ENCODE measurements at places on chromosomes 4 and X.

GRCh38 chrX:19182785-19183184 lies 60.5 kb upstream of the ADGRG2 start:
- DNase-seq, result no peak

GRCh38 chr4:150439451-150439933 lies 142.5 kb upstream of the MAB21L2 start:
- no peak for DNase-seq

GRCh38 chr4:123246085-123246484 lies 150.5 kb upstream of the SPRY1 start:
- no peak for DNase-seq

DNA sequence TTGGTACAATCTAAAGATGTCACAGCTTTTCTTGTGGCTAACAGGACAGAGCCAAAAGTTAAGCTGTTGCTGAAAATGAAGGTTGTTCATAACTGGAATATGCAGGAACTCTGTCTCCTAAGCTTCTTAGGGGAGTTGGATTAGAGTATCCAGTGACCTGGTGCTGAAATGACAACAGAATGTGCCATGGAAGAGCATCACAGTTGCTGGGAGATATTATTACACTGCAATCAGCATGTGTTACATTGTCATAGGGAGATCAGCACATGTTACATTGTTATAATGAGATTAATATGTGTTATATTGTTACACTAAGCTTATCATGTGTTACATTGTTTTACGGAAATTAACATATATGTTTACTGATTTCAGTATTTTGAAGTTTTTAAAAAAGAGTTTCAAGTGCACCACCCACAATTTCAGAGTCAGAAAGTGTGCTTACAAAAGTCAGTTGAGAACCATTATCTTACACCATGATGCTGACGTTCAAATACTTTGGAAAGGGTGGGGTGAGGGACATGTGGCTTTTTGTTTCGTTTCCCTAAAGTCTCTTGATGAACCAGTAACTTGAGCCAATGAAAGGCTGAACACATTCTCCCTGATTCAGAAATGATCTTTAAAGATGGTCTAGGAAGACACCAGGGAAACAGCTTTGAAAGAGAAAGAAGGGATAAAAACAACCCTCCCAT lies 113.4 kb downstream of the DRD5 start:
- no peak for DNase-seq

GRCh38 chr4:109977854-109978501 lies 65.3 kb downstream of the EGF start:
- DNase-seq, result no peak

DNA sequence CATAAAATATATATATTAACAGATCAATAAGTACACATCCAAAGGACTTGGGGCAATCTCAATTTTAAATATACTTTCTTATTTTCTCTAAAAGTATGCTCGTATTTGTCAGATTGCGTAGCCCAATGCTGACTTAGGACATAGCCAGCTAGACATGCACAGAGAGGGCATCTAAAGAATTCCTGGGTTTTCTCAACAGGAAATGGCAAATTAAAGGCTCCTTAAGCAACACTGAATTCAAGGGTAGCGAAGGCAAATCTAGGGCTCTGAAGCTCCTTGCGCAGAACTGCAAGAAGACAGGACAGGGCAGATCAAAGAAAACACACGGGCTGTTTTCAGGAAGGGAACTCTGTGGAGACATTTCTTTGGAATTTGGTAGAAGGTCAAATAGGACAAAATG lies 94.6 kb upstream of the FTHL17 start:
- no peak for DNase-seq

- no peak for DNase-seq
Measured at GRCh38 chr4:18039113-18039512, 17.6 kb upstream of the LCORL start.

GRCh38 chr4:98143001-98143899 lies at the start of gene STPG2:
Gene STPG2, minus strand, starts transcription at chr4:98143476.
- peak; percentile 97 for DNase-seq

GRCh38 chr4:7774301-7775294 lies 165.1 kb downstream of the AFAP1 start:
- no peak for DNase-seq

GRCh38 chr4:20418861-20419451 lies 167.3 kb downstream of the SLIT2 start:
- no peak for DNase-seq

DNA sequence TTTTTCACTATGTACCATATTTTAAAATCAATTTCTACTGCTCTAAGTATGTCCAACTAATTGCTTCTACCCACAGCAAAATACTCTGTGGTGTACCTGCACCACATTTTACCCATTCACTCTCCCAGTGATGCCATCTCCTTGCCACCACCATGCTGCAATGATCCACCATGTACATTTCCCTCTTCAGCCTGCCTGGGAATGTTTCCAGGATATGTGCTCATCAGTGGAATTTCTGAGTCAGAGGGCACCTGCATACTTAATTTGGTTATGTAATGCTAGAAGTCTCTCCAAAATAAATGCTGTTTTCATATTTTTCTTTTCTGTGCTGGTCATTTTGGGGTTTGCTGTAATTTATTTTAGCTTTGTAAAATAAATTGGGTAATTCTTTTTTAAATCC lies 33.2 kb upstream of the OCIAD2 start:
- DNase-seq, result no peak

GRCh38 chrX:23341452-23341851 lies 6.8 kb downstream of the PTCHD1 start:
- DNase-seq, result peak; percentile 90

DNA sequence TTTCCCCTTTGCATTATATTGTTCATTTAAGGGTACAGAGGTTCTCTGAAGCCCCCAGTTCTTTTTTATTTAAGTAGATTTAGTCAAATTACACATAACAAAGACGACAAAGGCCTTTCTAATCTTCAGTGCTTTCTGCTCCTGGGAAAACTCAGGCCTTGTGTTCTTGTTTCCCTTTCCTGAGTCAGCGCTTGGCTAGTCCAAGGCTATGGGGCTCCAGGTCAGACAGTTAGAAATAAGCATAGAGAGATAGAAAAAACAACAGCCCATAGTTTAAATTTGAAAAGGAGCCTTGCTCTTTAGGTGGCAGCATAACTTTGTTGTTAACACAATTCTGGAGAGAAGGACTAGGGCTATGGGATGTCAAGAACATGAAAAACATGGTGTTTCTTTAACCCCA lies 97.3 kb downstream of the PPP1R2C start:
- DNase-seq, result peak; percentile 63

- no peak for DNase-seq
Measured at GRCh38 chr4:4599481-4600275, 57.8 kb upstream of the STX18 start.

DNA sequence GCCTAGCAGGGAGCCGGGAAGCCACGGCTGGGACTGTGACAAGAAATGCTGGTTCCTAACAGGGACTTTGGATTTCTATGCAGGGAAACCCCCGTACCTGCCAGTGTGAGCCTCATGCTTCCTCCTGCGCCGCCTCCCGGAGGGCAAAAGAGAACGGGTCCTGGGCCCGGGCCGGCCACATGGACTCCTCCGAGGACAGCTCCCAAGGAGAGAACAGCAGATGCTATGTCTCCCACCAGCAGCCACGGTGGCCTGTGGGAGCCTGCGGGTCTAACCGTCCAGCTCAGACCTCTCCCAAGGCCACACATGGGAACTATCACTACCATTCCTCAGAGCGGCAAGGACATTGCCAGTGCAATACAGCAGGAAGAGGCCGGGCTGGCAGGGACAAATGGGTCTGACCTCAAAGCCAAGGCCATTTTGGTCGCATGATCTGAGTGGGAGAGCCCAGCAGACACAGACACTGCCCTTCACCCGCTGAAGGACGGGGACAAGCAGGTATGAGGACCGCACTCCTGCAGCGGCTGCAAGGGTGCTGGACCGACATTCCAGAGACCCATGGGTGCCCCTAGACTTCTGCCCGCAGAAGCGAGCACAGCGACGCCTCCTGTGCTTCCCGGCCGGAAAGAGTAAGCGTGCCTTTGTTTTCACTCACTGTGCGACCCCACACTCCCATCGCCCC lies 4.5 kb upstream of the C4orf50 start:
- no peak for DNase-seq

DNA sequence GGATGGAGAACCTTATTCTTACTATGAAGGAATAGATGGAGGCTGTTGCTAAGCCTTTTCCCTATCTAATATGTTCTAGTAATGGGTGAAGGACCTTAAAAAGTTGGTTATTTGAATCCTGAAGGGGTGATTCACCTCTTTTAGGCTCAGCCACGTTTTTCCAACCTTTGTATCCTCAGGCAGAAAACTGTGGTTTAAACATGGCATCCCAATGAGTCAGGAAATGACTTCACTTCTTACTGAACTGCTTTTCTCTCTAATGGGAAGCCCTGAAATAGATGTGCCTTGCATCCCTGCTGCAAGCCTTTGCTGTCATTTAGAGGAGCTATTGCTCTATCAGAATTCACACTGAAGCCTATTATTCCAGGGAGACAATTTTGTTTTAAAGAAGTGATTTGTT lies 191.0 kb upstream of the ARX start:
- DNase-seq, result no peak
